Activated naive CD8-positive, alpha-beta T cell treated with anti-CD3 and anti-CD28 coated beads for 36 hours (primary cell): ENCODE measurements at places on chromosomes 3 and 15. TPM values are rescaled to one million over a fixed set of nuclear protein-coding genes. Genes with fewer than 3 reads are reported as not detected.

GRCh38 chr15:94352636-94353487, 121.5 kb downstream of the MCTP2 start:
- DNase-seq: no peak

Gene EOMES
- total RNA-seq: 0.97 TPM

GRCh38 chr3:194565597-194566190, 67.5 kb downstream of the TMEM44 start:
- no peak for DNase-seq

Gene CPOX
- 54.7 TPM for total RNA-seq

DNA sequence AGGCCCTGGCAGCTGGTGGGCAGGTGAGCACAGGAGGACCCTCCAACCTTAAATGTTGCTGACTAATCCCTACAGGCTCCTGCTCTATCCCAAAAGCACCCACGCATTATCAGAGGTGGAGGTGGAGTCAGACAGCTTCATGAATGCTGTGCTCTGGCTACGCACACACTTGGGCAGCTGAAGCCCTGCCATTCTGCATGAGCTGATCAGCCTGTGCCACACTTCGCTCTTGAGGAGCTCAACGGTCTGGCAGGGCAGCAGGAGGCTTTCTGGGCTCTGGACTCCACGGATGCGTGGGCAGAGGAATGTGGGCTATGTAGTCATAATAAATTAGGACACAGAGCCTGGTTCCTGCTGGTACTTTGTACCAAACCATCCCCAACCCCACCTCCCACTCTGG, 6.1 kb downstream of the MST1 start:
- DNase-seq: no peak

GRCh38 chr15:44535523-44536301, 1.2 kb upstream of the EIF3J start:
- DNase-seq: peak; percentile 40

- peak; percentile 26 for DNase-seq
Measured at GRCh38 chr15:83108266-83109219, 1.1 kb downstream of the TM6SF1 start.

DNA sequence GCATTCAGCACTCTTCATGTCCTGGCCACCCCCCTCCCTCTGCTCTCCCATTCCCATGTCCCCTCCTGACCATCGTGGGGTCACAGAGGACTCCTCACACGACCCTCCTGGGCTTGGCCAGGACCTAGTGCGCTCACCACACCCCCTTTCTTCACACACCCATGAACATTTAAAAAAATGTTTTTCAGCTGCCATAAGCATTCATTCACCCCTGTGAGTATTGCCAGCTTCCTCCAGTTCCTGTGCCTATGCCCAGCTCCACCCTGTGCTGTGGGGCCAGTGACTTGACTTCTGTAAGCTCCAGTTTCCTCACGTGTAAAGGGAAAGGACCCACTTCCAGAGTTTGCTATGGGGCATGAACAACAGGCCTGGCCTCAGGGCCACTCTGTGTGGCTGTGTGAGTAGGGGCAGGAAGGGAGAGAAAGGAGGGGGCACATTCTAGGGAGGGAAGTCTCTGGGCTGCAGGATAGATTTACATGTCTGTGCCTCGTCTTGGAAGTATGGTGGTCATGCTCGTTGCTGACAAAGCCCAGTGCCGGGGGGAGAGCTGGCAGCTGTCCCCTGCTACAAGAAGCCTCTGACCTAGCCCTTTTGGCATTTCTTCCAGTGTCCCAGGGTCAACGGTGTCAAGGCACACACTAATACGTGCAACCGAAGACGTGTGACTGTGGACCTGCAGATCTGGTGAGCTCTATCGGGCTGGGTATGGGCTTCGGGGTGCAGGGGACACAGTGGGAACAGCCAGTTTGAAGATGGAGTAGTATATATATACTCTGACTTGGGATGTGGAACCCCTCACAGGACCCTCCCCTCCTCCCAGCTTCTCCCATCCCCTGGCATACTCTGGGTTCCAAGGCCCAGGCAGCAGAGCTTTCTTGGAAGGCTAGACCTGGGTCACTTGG, 22.8 kb downstream of the ESYT3 start:
- DNase-seq: no peak
